ENCODE measurements at places on chromosomes 16 and 17.

- no peak for DNase-seq
These were observed 10.1 kb downstream of the KCTD5 start for GRCh38 chr16:2692251-2692947.

DNA sequence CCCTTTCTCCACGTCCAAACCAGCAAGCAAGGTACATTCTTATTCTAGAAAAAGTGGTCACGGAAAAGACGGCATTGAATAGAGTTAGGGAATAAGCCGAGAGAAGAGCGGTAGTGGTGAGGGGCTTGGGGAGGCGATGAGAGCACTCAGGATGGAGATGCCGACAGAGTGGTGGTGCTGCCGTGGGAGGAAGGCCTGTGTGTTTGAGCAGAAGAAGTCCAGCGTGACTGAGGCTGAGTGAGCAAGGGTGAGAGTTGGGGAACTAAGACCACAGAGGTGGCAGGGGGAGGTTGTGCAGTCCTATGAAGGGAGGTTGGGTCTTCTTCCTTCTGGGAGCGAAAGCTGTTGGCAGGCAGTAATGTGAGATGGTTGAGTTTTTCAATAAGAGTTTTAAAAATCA lies 252.3 kb downstream of the ABCC12 start:
- no peak for DNase-seq

- DNase-seq: no peak
These were observed 288.6 kb upstream of the ELAC2 start for GRCh38 chr17:13306310-13306962.

DNA sequence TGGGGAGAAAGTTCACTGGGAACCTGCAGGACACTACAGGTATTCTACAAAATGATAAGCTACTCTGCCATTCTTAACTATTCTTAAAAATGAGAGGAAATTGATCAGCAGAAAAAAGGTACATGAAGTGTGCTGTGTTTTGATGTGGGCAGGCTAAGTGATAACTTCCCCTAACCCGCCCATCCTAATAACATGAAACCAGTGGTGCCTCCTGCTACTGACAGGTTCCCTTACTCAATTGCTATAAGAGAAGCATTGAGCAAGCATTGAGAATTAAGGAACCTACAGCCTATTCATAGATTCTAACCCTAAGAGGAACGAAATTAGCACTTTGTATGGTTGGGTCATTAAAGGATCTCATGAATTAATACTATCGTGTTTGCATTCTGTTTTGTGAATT lies 18.9 kb downstream of the XYLT1 start:
- DNase-seq: no peak

- DNase-seq: no peak
These were observed 2.0 kb downstream of the MAF start for GRCh38 chr16:79598348-79599181.

All from activated naive CD4-positive, alpha-beta T cell (primary cell).